ENCODE measurements at places on chromosomes 4 and X. TPM values are rescaled to one million over a fixed set of nuclear protein-coding genes. Genes with fewer than 3 reads are reported as not detected.

Gene STARD8
- total RNA-seq = 7.3 TPM

Gene POF1B
- not detected for total RNA-seq

Gene IL15
- 6.5 TPM for total RNA-seq

Gene HAUS3
- total RNA-seq = 11.8 TPM

Gene MTNR1A
- not detected for total RNA-seq

Gene PPEF2
- total RNA-seq = not detected

Gene GPR50
- total RNA-seq = not detected

Gene RHOXF1
- total RNA-seq = not detected

Gene CT55
- not detected for total RNA-seq

Gene RFC1
- total RNA-seq = 35.7 TPM

Gene PAQR3
- 19.1 TPM for total RNA-seq

Gene GPC3
- 1.6 TPM for total RNA-seq

Gene MGST2
- 4.9 TPM for total RNA-seq

Gene POLN
- total RNA-seq = 5.3 TPM

Gene FRG2
- not detected for total RNA-seq

Gene ATP2B3
- not detected for total RNA-seq

Gene CXCL11
- total RNA-seq = 0.15 TPM

Gene CYTL1
- total RNA-seq = 0.15 TPM

Gene ARSH
- total RNA-seq = not detected

Gene DOK7
- 0.17 TPM for total RNA-seq

Gene ARHGAP4
- 2.3 TPM for total RNA-seq

Gene ARHGAP36
- not detected for total RNA-seq

Gene SOX3
- 0.15 TPM for total RNA-seq

Gene PHKA2
- total RNA-seq = 14.1 TPM

Gene SPANXB1
- total RNA-seq = not detected

Gene TRMT10A
- 5.5 TPM for total RNA-seq

Gene AKAP4
- not detected for total RNA-seq

Gene MAB21L2
- total RNA-seq = 0.66 TPM

Gene PCSK1N
- not detected for total RNA-seq

Gene OPHN1
- 8.3 TPM for total RNA-seq

Gene RHOXF2B
- not detected for total RNA-seq

Gene CENPVL2
- total RNA-seq = not detected

Gene EPHA5
- 4.5 TPM for total RNA-seq

Gene GAGE12E
- total RNA-seq = not detected

Gene IQCM
- not detected for total RNA-seq

Gene OSTC
- 189 TPM for total RNA-seq

Gene SLC25A53
- 12.7 TPM for total RNA-seq

Gene SH3TC1
- total RNA-seq = 1.0 TPM

Gene ARX
- total RNA-seq = not detected

Gene KCTD8
- under 0.01 TPM for total RNA-seq

Gene MAGEE2
- total RNA-seq = not detected

Gene SPANXN3
- total RNA-seq = not detected

Gene DUSP21
- not detected for total RNA-seq

Gene EVC2
- total RNA-seq = 12.7 TPM

Gene SCRG1
- total RNA-seq = 0.29 TPM

Gene NXF3
- not detected for total RNA-seq

Gene ZNF711
- under 0.01 TPM for total RNA-seq

Gene SMIM43
- total RNA-seq = 6.6 TPM

Gene ADH1A
- not detected for total RNA-seq

Gene FBXO8
- 36.6 TPM for total RNA-seq

Gene USP51
- total RNA-seq = 1.9 TPM

Gene XAGE1A
- not detected for total RNA-seq

Gene TRO
- 27.8 TPM for total RNA-seq

Gene CT45A3
- total RNA-seq = not detected

Data from smooth muscle cell of trachea (primary cell).